ENCODE measurements at places on chromosomes 2 and 18. TPM values are rescaled to one million over a fixed set of nuclear protein-coding genes. Genes with fewer than 3 reads are reported as not detected.

DNA sequence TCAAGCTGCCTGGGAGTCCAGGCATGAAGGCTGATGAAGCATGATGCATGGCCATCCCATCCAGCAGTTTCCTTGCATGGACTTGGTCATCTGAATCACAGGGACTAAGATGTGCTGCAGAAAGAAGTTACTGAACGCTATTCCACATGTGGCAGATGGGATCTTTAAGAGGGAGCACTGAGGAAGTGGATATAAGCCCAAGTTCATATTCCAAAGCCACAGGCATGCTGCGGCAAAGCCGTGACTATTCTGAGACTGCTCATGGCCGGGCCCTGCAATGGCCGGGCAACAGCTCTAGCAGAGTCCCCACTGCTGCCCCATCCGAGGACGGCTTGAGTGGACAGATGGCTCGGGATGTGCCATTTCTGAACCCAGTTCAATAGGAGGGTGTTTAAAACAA is 61.5 kb downstream of the STPG4 start:
- H3K4me3 ChIP-seq = no peak overlapping the region
- H3K36me3 ChIP-seq = no peaks in the 10 kb centered on the region
- H3K27ac ChIP-seq = no peak overlapping the region
- DNase-seq = no peak
- no peaks in the 10 kb centered on the region for H3K4me1 ChIP-seq

- no peak overlapping the region for H3K4me3 ChIP-seq
- H3K27ac ChIP-seq = no peak overlapping the region
- peaks cover 26% of the 10 kb centered on the region for H3K4me1 ChIP-seq
- no peak for DNase-seq
- no peaks in the 10 kb centered on the region for H3K36me3 ChIP-seq
These were observed 48.6 kb upstream of the ID2 start for GRCh38 chr2:8633186-8633734.

Gene RBM44
- total RNA-seq = 0.34 TPM

Gene EFR3B
- total RNA-seq = 21.2 TPM

GRCh38 chr2:218437969-218438368 is 19.0 kb downstream of the VIL1 start:
- no peaks in the 10 kb centered on the region for H3K4me1 ChIP-seq
- no peak for DNase-seq
- no peaks in the 10 kb centered on the region for H3K36me3 ChIP-seq
- H3K27me3 ChIP-seq = no peaks in the 10 kb centered on the region
- no peak overlapping the region for H3K4me3 ChIP-seq

DNA sequence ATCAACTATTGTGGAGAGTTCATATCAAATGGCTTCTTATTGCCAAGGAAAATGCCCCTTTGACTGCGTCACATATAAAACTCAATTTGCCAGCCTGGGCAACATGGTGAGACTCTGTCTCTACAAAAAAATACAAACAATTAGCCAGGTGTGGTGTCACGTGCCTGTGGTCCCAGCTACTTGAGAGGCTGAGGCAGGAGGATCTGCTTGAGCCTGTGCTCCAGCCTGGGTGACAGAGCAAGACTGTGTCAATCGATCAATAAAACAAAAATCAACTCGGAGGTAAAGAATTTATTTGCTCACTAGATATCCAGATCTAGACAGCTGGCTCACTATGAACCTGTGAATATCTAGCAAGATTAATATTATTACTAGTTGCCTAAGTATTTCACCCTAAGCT is 1.7 kb upstream of the ZCCHC2 start:
- peaks cover 44% of the 10 kb centered on the region for H3K27me3 ChIP-seq
- H3K36me3 ChIP-seq = no peaks in the 10 kb centered on the region
- H3K4me1 ChIP-seq = peaks cover 16% of the 10 kb centered on the region
- no peak overlapping the region for H3K4me3 ChIP-seq
- H3K27ac ChIP-seq = no peak overlapping the region

GRCh38 chr2:67037655-67038054 is 359.5 kb upstream of the ETAA1 start:
- H3K27me3 ChIP-seq = no peaks in the 10 kb centered on the region
- DNase-seq = no peak
- peaks cover 9% of the 10 kb centered on the region for H3K4me1 ChIP-seq
- H3K27ac ChIP-seq = no peak overlapping the region
- no peaks in the 10 kb centered on the region for H3K36me3 ChIP-seq
- H3K4me3 ChIP-seq = no peak overlapping the region

Data from neural progenitor cell (in vitro differentiated cells).